ENCODE measurements at places on chromosomes 13 and 19. TPM values are rescaled to one million over a fixed set of nuclear protein-coding genes. Genes with fewer than 3 reads are reported as not detected.

DNA sequence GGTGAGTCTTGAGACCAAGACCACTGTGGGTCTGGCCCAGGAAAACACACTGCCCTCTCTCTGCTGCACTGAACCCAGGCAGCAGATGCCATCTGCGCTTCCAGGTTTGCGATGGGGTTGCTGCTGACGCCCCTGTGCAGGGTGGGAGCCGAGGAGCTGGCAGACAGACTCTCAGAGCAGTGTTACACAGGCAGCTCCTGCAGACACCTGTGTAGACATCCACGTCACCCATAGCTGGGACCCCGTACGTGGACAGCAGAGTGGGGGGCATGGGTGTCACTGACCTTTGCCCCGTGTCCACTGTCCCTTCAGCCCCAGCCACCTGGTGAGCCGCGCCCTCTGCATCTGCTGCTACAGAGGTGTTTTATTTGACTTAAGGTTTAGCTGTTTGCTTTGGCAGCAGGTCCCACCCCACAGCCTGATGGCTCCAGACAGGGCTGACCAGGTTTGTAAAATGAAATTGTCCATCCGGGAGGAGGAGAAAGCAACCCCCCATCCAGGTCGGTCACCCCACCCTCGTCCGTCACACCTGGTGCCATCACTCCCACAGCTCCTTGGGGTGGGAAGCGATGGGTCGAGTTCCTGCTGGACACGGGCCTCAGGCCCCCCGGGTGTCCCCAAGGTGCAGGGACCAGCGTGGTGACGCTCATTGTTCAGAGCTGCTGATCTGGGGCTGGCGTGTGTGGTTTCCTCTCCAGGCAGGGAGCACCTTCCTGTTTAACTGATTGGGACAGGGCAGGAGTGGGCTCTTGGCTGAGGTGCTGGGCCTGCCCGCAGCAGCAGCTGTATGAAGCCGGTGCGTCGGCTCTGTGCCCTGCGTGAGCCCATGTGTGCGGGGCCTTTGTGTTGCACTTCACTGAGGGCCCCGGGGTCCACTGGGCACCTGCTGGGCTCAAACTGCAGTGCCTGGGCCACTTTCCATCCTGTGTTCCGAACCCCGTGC lies 28.4 kb downstream of the MCF2L start:
- H3K27ac ChIP-seq, result no peak overlapping the region
- no peak for DNase-seq
- no peak overlapping the region for H3K4me3 ChIP-seq

DNA sequence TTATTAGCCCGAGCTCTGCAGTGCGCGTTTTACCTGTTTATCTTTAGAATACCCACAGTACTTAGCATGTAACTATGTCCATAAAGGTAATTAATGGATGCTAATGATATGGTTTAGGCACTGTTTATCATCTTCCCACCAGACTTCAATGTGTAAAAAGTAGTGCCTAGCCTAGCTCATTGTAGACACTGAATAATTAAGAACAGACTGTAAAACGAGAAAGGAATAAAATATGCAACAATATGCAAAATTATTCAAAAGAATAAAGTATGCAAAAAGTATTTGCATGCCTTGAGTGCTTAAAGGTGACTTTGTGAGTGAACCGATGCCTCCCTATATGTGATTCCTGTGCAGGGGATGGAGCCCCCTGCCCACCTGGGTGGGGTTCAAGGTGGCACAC lies 35.7 kb upstream of the RNF113B start:
- no peak overlapping the region for H3K4me3 ChIP-seq
- no peaks in the 10 kb centered on the region for H3K4me1 ChIP-seq
- peaks cover 81% of the 10 kb centered on the region for H3K36me3 ChIP-seq
- H3K27ac ChIP-seq, result no peak overlapping the region
- no peak for DNase-seq

DNA sequence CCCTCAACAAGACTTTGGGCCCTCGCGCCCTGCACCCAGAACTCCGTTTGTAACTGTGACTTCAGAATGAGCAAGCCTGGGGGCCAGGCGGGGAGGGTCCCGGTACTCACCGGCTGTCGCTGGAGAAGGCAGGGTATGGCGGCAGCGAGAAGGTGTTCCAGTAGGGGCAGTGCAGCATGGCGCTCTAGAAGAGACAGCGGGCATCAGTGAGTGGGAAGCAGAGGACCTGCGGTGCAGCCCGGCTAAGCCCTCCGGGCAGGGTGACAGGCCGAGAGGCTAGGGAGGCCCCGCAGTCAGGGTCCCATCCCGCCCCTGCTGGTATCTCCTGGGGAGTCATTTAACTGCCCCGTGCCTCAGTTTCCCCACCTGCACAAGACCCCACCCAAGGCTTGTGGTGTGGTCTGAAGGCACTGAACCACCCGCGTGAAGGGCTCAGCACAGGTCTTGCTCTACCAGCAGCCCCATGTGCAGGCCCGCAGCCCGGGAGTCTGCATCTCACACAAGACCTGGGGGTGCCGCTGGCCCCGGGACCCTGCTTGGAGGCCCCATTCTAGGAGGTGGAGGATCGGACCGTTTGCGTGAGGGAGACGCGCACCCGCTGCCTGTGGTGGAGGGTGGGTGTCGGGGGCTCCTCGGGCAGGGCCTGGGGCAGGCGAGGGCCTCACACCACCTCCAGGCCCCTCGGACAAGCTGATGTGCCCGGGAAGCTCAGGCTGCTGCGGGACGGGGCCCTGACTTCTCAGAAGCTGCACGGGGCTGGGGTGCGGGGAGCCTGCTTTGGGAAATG lies 24.6 kb downstream of the SBNO2 start:
- no peak for DNase-seq
- no peaks in the 10 kb centered on the region for H3K4me1 ChIP-seq
- peaks cover 16% of the 10 kb centered on the region for H3K36me3 ChIP-seq
- H3K27ac ChIP-seq, result no peak overlapping the region

Gene LYPD3
- 0.51 TPM for total RNA-seq

- no peaks in the 10 kb centered on the region for H3K4me1 ChIP-seq
- H3K27me3 ChIP-seq, result no peaks in the 10 kb centered on the region
- H3K27ac ChIP-seq, result peak overlapping the region; percentile 15
- no peak for DNase-seq
- H3K36me3 ChIP-seq, result no peaks in the 10 kb centered on the region
These were observed 144.0 kb downstream of the KDM4B start for GRCh38 chr19:5112681-5113575.

DNA sequence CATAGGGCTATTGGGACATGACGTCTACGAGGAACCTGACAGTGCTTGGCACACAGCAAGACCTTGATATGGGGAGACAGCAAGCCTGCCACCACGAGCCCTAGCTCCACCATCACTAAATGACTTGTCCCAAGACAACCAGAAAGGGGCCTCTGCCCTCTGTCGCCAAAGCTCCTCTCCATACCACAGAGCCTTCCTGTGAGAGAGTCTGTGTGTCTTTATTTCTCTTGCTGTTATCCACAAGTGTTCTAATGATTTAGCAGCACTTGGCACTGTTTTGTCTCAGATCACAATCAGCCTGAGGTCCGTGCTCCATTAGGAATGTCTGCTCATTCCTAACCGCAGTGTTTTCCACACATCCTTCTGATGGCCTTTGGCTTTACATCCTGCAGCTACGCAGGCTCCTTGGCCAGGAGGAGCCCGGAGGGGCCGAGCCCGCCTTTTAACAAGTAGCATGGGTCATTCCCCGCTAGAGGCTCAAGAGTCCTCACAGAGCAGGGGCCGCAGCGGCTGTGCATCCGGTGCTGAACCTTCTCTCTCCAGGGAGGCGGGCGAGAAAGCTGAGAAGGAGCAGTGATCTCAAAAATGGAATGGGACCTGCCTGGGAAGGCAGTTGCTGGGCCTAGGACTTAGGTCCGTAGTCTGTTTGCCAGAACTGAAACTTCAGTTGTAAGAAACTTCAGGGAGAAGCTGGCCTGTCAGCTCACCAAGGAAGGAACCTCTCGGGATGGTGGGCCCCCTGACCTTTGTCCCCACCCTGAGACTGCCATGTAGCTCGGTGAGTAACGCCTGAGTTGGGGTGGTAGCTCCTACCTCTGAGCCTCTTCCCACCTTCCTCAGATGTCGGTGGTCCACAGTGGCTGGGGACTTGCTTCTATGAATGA lies 61.1 kb upstream of the HMGB1 start:
- DNase-seq, result no peak
- H3K4me1 ChIP-seq, result no peaks in the 10 kb centered on the region
- no peak overlapping the region for H3K27ac ChIP-seq
- no peak overlapping the region for H3K4me3 ChIP-seq
- no peaks in the 10 kb centered on the region for H3K36me3 ChIP-seq

DNA sequence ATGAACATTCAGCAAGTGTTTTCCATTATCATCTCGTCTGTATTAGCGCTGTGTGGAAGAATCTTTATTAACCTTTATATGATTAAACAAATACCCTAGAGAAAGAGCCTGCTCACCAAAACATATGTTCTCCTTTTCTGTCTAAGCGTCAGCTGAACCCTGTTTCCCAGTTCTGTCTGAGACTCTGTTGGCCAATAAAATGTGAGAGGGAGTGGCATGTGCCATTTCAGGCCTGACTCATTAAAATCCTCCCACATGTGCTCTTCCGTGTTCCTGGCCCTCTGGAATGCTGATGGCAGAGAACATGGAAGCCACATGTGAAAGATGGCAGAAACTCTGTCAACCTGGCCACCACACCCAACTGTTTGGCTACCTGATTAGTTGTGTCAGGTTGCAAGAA lies 181.9 kb upstream of the EDNRB start:
- no peak overlapping the region for H3K27ac ChIP-seq
- no peaks in the 10 kb centered on the region for H3K36me3 ChIP-seq
- no peak for DNase-seq
- no peaks in the 10 kb centered on the region for H3K27me3 ChIP-seq
- H3K4me3 ChIP-seq, result no peak overlapping the region

- H3K36me3 ChIP-seq, result peaks cover 1% of the 10 kb centered on the region
- H3K4me3 ChIP-seq, result no peak overlapping the region
- H3K27ac ChIP-seq, result no peak overlapping the region
- H3K27me3 ChIP-seq, result peaks cover 38% of the 10 kb centered on the region
These were observed 3.1 kb downstream of the SCN1B start for GRCh38 chr19:35033067-35034004.

All from endodermal cell (in vitro differentiated cells).